ENCODE measurements at places on chromosomes 5 and 9.

GRCh38 chr9:74551266-74551665 lies 54.1 kb downstream of the RORB start:
- DNase-seq: no peak

DNA sequence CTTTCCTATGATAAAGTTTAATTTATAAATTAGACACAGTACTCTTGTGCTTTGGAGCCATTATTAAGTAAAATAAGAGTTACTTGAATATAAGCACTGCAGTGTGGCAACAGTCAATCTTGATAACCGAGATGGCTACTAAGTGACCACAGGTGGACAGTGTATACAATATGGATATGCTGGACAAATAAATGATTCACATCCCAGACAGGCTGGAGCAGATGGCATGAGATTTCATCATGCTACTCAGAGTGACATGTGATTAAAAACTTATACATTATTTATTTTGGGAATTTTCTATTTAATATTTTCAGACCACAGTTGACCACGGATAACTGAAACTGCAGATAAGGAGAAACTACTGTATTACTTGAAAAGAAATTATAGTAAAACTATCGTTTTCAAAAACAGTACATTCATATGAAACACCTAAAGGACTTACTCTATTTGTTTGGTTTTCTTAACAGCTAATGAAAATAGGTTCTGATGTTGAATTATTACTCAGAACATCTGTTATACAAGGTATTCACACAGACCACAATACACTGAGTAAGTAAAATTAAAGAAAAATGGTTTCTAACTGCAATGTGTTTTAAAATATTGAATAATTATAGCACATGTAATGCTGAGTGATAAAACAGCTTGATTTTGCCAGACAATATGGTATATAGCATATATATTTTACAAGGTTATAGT lies 16.0 kb downstream of the LYRM7 start:
- DNase-seq: no peak

GRCh38 chr9:79382044-79382443 lies 189.7 kb upstream of the TLE4 start:
- DNase-seq: no peak

GRCh38 chr9:134589748-134590147 lies 51.9 kb upstream of the COL5A1 start:
- DNase-seq: no peak

DNA sequence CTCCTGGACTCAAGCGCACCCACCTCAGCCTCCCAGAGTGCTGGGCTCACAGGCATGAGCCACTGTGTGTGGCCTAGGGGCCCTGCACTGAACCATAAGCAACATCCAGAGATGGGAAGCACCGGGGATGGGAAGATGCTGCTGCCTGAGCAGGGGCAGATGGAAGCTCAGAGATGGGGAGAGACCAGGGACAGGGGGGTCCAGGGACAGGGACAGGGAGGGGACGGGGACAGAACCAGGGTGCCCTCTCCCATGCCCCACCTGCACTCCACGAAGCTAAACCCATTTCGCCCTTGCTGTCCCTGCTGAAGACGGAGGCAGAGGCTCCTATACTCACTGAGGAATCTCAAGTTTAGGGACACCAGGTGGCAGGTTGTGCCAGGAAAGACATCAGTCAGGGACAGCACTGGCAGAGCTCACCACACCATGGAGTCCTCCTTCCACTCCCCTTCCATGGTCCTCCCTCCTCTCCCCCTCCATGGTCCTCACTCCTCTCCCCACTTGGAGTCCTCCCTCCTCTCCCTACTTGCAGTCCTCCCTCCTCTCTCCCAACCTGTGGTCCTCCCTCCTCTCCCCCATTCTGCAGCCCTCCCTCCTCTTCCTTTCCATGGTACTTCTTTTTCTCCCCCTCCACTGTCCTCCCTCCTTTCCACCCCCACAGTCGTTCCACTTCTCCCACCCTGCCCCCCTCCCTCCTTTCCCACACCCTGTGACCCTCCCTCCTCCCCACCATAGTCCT lies 45.5 kb upstream of the LRRC14B start:
- DNase-seq: no peak

- no peak for DNase-seq
Measured at GRCh38 chr5:176183321-176184074, 54.7 kb upstream of the SIMC1 start.

- no peak for DNase-seq
Measured at GRCh38 chr5:93193431-93194347, 387.3 kb downstream of the NR2F1-AS1 start.

GRCh38 chr5:17076272-17076671 lies 140.2 kb upstream of the MYO10 start:
- DNase-seq: no peak

- DNase-seq: no peak
Measured at GRCh38 chr5:111741278-111741677, 15.7 kb downstream of the NREP start.

DNA sequence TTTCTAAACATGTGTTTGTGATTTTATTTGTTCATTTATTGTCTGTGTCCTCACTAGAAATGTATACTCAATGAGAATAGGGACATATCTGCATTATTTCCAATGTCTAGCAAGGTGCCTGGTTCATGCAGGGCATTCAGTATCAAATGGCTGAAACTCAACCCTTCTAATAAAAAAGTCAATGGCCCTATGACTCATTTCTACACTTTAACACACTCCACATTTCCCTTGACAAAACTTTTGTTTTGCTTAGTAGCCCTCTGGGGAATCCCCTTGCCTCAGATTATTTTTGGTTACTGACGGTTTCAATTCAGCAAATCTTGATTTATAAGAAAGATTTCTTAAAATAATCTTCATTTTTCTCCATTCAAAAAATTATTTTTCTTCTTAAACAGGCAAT lies 206.0 kb upstream of the DMRTA1 start:
- DNase-seq: no peak

DNA sequence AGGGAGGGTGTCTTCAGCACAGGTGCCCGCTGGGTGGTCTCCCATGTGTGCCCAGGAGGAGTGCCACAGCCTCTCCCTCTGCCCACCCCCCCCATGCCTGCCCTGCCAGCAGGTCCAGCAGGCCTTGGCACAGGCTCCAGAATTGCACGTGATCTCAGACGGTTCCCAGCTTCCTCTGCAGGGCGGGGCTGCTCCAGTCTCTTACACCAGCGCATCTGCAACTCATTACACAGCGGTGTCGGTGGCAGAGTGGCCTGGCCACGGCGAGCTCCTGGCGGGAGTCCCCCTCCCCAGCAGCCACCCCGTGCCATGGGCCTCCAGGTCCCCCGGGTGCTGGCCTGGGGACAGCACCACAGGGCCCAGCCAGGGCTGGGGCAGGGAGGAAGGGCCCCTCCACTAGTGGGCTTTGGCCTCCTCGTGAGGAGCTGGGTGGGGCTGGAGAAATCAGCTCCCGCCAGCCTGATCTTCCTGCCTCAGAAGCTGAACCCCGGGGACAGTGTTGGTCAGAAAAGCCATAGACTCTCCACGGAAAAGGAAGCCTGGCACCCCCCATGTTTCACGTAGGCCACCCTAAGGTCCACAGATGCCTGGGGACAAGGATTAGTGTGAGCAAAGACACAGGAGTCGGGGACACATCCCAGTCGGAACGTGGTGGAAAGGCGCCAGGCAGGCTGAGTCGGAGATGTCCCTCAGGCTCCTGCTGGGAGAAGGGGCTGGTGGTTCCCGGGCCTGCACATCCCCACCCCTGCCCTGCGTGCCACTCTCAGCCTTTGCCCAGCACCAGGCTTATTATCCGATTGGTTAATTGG lies 40.2 kb downstream of the RXRA start:
- DNase-seq: peak; percentile 73

GRCh38 chr9:21875893-21876292 lies 73.5 kb downstream of the MTAP start:
- DNase-seq: no peak

DNA sequence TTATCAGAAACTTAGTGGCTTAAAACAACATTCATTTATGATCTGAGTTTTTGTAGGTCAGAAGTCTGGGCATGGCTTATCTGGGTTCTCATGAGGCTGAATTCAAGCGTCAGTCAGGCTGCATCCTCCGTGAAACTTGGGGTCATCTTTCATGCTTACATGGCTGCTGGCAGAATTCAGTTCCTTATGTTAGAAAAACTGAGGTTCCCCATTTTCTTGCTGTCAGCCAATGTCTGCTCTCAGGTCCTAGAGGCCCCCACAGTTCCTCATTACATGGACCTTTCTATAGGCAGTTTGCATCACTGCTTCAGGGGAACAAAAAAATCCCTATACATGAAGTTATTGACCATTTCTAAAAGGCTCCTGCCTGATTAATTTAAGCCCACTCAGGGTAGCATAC lies 83.8 kb upstream of the NMUR2 start:
- no peak for DNase-seq

GRCh38 chr5:178312880-178313282 lies 80.3 kb upstream of the PHYKPL start:
- peak; percentile 5 for DNase-seq

GRCh38 chr9:88191456-88191855 lies 53.2 kb upstream of the SPATA31C2 start:
- DNase-seq: no peak

GRCh38 chr5:5804478-5805233 lies 382.2 kb downstream of the ICE1 start:
- DNase-seq: no peak

- no peak for DNase-seq
Measured at GRCh38 chr9:69970001-69970533, 73.6 kb upstream of the MAMDC2 start.

GRCh38 chr9:116859763-116860162 lies 172.7 kb downstream of the TRIM32 start:
- DNase-seq: no peak
